ENCODE measurements at places on chromosomes 16 and 17.

DNA sequence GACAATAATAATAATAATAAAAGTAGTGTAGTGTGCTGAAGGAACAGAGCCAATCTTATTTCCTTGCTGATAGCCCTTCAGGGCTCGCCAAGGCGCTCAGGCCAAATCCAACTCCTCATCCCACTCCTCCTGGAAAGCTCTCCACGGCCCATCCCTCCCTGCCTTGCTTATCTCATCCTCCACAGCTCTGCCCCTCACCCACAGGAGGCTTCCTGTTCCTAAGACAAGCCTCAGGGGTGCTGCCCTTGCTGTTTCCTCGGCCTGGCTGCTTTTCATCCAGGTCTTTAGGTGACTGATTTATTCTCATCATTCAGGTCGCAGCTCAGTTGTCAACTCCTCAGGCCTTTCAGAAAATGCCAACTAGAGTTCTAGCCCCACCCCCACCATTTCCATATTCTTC, 11.2 kb downstream of the GTF3C1 start:
- no peak for DNase-seq

- no peak for DNase-seq
Observed at GRCh38 chr17:81095383-81095762, 60.4 kb downstream of the BAIAP2 start.

GRCh38 chr16:57531253-57531575, 5.2 kb downstream of the CCDC102A start:
- DNase-seq = no peak

DNA sequence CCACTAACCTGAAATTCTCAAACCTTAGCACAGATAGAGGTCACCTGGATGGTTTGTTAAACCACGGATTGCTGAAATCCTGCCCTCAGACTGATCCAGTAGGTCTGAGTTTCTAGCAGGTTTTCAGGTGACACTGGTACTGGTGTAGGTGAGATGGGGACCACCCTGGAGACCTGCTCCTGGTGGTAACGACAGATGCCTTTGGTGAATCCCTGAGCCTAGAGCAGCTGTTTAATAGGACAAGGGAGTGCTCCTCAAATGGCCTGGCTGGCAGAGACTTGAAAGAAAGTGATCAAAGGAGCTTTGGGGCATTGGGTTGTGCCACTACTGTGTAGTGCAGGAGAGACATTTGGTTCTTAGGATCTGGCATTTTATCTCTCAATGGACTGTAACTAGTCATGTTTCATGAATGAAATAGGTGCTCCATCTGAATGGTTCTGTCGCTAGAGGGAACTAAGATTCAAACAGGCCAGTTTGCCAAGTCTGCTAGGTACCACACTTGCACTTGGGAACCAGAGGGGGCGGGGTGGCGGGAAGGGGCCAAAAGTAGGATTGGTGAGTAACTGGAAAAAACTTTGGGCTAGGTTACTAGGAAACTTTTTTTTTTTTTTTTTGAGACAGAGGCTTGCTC, 2.9 kb upstream of the IFI35 start:
- DNase-seq = no peak

DNA sequence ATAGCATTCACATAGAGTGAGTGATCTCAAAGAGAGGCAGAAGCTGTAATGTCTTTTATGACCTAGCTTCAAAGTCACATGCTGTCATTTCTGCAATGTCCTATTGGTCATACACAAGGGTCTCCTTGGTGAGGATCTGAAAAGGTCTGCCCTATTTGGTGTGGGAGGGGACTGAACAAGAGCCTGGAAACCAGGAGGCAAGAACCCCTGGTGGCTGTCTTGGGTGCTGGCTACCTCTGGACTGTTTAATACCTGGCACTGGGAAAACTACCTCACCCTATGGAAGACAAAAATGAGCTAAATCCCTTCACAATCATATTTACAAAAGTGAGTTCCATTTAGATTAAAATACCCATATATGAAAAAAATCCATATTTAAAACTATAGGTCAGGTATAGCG, 9.0 kb downstream of the KCTD13 start:
- DNase-seq = no peak

DNA sequence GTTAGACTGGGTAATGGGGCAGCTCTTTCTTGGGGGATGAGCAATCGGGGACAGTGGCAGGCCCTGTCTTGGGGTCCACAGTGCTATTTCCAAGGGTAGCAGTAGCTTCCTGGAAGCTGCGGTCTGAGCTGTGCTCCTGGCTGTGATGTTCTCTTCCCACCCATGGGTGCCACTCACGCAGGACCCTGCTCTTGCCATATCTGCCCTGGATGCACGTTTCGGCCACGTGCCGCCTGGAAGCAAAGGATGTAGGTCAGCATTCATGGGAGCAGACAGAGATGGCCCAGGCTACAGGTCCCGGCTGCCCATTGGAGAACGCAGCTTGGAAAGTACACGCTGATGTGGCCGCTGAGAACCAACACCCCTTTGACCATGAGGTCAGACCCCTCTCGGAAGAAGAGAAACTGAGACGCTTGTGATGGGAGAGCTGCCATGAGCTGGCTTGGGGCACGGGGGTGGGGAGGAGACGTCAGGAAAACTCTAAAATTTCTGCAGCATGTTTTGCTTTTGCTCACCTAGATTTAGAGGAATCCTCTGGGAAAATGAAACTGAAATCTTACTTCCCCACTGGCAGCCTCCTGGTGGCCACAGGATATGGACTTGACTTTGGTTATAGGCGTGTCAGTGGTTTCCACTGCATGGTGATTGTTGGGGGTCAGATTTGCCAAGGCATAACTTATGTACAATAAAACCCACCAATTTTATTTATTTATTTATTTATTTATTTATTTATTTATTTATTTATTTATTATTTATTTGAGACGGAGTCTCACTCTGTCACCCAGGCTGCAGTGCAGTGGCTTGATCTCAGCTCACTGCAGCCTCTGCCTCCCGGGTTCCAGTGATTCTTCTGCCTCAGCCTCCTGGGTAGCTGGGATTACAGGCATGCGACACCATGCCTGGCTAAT, 36.2 kb upstream of the IRF8 start:
- no peak for DNase-seq

DNA sequence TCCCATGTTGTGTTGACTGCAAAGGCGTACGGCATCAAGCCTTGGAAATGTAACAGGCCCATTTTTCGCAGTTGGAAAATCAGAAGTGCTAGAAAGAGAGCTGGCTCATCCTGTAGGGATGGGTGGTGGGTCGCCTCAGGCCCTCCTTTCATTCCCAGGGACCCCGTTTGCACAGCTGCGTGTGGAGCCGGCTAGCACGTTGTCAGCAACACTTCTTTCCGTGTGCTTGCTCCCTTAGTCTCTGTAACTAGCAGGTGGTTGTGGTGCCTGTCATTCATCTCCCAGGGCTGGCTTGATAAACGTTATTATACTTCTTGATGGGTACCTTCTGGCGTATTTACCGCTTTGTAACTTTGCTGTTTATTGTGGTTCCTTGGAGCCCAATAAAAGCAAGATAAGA, 239.0 kb upstream of the CACNG5 start:
- no peak for DNase-seq

DNA sequence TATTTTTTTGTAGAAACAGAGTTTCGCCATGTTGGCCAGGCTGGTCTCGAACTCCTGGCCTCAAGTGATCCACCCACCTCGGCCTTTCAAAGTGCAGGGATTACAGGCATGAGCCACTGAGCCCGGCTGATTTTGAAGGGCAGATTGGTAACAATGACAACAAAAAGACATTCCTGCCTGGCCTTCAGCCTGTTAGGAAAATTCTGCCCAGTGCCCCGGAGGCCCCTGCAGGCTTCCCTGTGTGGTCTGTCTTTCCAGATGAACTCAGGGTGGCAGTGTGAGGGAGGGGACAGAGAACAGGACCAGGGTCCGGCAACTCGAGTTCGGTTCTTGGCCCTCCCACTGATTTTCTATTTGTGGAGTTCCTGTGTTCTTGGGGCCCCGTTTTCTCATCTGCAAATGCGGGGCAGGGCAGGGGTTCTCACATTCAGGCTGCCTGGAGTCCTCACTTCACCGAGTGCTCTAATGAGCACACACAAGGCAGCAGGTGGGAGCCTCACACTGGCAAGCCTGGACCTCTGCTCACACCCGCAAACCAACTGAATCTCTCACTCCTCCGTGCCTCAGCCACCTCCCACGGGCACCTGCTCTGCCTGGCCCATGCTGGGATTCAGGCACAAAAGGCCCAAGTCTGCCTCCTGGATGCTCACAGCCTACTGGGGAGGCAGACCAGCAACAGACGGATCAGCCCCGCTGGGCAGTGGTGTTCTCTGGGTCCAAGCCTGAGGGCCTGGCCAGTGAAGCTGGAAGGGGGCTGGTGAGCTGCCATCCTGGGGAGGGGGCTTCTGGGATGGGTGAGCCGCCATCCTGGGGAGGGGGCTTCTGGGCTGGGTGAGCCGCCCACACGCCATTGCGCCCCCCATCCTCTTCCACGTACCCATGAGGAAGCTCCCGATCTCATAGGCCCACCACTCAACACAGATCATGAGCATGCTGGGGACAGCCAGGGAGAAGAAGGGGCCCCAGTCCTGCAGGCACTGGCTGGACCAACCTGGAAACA, 10.3 kb downstream of the SLC47A2 start:
- no peak for DNase-seq
